Activated T-helper 17 cell treated with anti-CD3 and anti-CD28 coated beads, Interleukin-2, amount 50 U/mL, for 72 hours (primary cell): ENCODE measurements at places on chromosomes 11 and 22.
A peak's percentile ranks its signal among the peaks of the same experiment; 100 is the strongest.

- no peak for ATAC-seq
Observed at GRCh38 chr11:118885831-118886565, 2.3 kb downstream of the CXCR5 start.

GRCh38 chr22:42915980-42916765 lies 59.1 kb upstream of the ARFGAP3 start:
- no peak for ATAC-seq

DNA sequence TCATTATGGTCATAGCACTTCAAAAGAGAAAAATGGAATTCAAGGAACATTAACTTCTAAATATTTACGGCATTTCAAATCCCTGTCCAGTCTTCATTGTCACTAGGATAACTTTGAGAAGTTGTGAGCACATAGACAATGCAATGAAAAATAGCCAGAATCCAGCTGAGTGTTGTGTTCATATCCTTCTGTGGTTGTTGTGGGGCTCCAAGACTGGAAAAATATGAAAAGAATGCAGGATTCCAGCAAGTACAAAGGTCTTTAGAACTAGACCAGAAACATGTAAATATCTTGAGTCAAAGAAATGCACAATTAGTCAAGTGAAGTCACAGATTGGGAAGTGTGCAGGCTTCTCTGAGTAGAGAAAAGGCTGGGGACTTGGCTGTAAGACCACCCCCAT lies 68.7 kb downstream of the WT1 start:
- no peak for ATAC-seq

DNA sequence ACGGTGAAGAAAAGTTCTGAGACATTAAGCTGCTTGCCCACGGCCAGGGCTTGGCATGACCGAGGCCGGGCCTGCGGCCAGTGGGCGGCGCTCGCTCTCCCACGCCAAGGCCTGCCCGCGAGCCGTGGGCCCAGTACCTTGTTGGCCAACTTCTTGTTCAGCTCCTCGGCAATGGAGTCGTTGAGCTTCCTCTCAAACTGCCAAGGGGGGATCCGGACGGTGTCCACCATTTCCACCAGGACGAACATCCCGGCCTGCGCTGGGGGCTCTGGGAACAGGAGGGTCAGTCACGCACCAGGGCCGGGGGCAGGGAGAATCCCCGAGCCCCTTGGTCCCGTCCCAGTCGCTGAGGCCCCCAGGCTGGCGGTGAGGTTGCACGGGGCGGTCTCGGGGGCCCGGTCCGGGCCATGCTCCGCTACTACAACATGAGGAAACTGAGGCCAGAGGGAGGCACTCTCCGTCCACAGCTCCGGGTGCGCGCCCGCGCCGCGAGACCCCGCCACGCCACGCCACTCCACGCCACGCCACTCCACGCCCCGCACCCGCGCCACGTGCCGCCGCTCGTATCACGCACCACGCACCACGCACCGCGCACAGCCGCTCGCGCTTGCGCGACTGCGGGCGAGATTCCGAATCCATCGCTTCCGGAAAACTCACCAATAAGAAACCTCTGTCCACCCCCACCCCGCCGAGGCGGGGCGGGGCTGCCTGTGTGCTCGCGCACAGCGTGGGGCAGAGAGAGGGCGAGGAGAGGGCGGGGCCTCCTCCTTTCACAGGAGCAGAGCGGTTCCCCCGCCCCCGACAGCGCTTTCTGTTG lies at the start of gene POLR3H:
Gene POLR3H, minus strand, starts transcription at position 617 of the 817 bp plus-strand sequence. Its CDS starts 369 bp downstream, at position 248.
- ATAC-seq: peak; percentile 99

GRCh38 chr22:19811211-19811621 lies 43.5 kb downstream of the GNB1L start:
- no peak for ATAC-seq

- ATAC-seq: no peak
Observed at GRCh38 chr11:58745705-58746364, 14.1 kb upstream of the GLYAT start.

GRCh38 chr11:43810929-43811596 lies 69.6 kb upstream of the ALKBH3 start:
- no peak for ATAC-seq

DNA sequence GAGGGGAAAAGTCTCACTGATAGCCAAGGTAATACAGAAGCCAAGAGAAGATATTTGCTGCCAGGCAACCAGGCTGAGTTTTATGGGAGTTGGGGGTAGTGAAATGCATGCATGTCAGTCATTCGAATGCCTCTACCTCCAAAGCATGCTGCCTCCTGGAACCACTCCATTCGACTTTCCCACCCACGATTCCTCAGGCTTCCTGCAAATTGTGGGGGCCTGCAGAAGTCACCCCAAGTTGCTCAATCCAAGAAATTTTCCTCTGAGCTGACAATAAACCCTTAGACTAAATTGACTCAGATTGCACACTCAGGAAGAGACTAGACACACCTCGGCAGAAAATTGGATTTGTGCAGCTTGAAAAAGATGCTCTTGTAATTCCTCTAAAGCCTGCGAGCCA lies 73.6 kb upstream of the GRK3 start:
- no peak for ATAC-seq

GRCh38 chr11:58199271-58199670 lies 4.7 kb downstream of the OR1S2 start:
- no peak for ATAC-seq

GRCh38 chr11:12188548-12189317 lies 78.3 kb downstream of the MICAL2 start:
- peak; percentile 61 for ATAC-seq

DNA sequence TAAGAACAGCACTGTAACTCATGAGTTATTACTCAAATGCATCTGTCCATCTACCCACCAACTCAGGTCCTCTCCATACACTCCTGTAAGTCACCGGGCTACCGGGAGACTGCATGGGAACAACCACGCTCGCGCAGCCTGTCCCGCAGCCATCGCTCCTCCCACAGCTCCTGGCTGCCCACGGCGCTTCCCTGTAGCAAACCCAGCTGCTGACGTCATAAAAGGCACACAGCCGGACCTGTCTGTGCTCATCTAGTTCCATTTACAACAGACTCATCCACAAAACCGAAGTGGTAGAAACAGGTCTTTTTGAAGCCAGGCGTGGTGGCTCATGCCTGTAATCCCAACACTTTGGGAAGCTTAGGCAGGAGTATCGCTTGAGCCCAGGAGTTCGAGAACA lies 23.4 kb upstream of the PACSIN2 start:
- no peak for ATAC-seq

- no peak for ATAC-seq
Observed at GRCh38 chr22:47153854-47154525, 391.5 kb downstream of the TBC1D22A start.

- ATAC-seq: peak; percentile 60
Observed at GRCh38 chr11:77142091-77142975, 14.3 kb downstream of the MYO7A start.

DNA sequence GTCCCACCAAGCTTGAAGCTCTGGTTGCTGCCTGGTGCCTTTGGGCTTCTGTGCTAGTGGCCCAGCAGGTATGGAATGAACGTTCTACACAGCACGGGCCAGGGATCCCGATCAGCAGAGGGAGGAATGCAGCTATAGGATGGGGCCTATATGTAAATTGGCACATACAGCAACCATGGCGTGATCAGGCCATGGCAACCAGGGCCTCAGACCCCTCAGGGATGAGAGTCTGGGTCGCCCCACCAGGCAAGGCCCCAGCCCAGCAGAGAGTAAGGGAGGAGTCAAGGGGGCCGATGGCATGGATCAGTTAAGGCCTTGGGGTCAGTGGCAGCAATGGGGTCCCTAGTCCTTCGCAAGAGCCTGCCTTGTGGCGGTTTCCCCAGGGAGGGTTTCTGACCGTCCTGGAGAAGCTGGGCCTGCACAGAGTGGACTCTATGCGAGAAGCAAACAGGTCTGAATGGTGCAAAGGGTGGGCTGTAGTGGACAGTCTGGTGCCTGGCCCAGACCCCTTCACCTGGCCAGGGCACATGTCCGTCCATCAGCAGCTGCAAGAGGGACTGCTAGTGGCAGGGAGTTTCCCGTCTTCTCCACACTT lies 98.6 kb downstream of the RPS6KA4 start:
- ATAC-seq: no peak

DNA sequence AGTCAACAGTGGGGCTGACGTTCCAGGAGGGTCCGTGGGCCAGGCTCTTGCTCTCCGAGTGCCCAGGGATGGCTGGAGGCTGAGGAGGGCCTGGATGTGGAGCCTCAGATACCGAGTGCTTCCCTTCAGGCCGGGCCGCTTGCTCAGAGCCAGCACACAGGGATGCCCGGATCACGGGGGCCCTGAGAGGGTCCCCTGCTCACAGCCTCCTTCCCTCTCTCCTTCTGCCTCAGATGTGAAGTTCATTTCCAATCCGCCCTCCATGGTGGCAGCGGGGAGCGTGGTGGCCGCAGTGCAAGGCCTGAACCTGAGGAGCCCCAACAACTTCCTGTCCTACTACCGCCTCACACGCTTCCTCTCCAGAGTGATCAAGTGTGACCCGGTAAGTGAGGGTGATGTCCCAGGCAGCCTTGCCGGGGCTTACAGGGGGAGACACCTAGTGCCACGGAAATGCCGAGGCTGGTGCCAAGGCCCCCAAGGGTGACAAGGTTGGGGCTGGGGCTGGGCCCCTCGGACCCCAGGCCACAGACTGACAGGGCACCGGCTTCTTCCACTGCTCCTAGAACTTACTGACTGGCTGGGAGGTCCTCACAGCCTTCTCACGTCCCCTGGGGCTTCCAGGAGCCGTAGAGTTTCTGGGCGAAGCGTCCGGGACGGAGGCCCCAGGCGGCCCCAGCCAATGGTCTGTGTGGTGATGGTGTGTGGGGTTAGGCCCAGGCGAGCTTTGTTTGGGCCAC lies 7.0 kb downstream of the CCND1 start:
- no peak for ATAC-seq

DNA sequence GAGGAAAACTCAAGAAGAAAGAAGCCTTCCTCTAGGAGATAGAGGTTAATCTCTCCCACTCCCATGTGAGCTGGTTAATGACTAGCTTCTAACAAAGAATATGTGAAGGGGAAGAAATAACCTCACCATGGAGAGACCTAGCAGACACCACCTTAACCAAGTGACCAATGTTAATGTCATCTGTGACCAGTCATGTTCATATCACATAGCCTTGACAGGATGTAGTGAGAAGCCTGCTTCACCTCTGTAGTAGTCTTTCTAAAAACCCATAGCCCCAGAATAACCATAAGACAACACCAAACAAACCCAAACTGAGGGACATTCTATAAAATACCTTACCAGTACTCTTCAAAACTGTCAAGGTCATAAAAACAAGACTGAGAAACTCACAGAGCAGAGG lies 21.5 kb upstream of the POU2AF1 start:
- ATAC-seq: peak; percentile 38

DNA sequence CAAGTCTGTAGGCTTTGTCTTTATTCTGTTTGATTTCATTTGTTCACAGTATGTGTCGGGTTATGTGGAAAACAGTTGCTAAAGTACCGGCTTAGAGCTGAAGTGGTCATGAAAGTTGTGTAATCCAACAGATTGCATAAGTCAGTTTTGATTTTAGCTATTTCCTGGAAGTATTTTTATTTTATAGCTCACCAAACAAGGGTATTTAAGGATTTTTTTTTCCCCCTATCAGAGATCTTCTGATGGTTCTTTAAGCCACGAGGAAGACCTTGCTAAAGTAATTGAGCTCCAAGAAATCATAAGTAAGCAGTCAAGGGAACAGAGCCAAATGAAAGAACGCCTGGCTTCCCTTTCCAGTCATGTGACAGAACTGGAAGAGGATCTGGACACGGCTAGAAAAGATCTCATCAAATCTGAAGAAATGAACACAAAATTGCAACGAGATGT lies 55.9 kb downstream of the PPFIA1 start:
- no peak for ATAC-seq

- no peak for ATAC-seq
Observed at GRCh38 chr11:27902981-27903624, 202.8 kb upstream of the BDNF start.

GRCh38 chr11:65853246-65853979 lies 4.6 kb downstream of the CFL1 start:
- ATAC-seq: no peak

- ATAC-seq: peak; percentile 32
Observed at GRCh38 chr22:41405588-41405987, 23.8 kb downstream of the TEF start.

GRCh38 chr22:30253205-30253852 lies 6.8 kb upstream of the LIF start:
- ATAC-seq: no peak

GRCh38 chr11:6203327-6203726 lies 2.0 kb upstream of the C11orf42 start:
- peak; percentile 78 for ATAC-seq

DNA sequence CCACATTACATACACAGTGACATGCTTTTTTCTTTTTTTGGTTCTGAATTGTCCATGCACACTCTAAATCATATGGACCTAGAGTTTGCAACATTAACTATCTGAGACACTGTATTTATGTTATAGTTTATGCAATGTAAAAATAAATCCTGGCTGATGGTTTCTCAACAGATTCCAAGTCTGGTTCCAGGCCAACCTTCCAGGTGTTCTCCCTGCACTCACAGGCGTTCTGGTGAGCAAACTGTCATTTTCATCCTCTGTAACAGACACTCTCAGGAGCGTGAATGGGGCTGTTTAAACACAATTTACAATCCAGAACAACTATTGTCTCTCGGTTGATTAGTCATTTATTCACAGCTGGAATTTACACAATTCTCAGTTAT lies 36.5 kb upstream of the ANKK1 start:
- no peak for ATAC-seq

GRCh38 chr11:117009905-117010605 lies 88.2 kb downstream of the SIK3 start:
- peak; percentile 39 for ATAC-seq

GRCh38 chr11:21148376-21148775 lies 479.0 kb downstream of the NELL1 start:
- ATAC-seq: no peak

DNA sequence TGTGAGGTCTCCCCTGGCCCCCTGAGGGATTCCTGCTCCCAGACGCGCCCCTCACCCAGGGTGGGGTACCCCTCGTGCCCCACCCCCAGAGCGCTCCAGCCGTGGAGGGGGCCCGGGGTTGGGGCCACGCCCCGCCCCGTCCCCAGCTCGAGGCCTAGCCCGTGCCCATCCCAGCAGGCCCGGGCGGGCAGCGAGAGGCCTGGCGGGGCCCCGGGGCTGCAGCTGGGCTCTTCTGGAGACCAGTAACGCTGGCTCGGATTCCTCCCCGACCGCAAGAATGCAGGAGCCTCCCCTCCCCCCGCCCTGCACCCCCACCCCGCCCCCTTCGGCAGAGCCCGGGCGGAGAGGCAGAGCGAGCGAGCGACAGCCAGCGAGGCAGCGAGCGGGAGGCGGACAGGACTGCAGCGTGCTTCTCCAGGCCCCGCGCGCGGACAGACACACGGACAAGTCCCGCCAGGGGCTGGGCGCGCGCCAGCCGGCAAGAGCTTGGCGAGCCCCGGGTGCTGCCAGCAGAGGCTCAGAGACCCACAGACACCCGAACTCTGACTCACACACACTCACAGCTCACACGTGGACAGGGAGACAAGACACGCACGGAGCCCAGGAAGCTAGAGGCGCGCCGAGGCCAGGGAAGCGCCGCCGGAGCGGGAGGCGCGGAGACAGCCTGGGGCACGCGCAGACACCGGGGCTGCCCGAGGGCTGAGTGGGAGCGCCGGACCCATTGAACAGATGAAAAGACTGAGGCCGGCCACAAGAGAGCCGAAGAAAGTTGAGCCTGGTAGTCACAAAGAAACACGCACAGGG lies 15.2 kb downstream of the BCL9L start:
- peak; percentile 22 for ATAC-seq
